ENCODE measurements at places on chromosomes 4 and X.

DNA sequence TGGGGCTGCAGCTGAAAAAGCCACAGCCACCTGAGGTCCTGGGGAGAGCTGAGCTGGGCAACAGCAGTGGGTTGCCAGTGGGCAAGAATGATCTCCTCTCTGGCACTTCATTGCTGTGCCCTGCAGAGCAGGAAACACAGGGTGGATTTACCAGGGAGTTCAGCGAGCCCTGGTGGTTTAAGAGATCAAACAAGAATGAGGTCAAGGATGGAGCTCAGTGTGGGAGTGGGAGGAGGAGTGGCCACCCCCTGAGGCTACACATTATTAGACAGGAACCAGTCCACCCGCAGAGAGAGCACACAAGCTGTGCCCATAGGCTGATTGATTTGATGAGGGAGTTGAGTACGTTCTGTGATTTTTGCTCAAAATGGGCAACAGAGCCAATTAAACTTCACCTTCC lies 47.3 kb downstream of the FRMPD3 start:
- no peak for DNase-seq

- no peak for DNase-seq
Measured at GRCh38 chr4:189053621-189054020, 887.1 kb upstream of the FRG1 start.

DNA sequence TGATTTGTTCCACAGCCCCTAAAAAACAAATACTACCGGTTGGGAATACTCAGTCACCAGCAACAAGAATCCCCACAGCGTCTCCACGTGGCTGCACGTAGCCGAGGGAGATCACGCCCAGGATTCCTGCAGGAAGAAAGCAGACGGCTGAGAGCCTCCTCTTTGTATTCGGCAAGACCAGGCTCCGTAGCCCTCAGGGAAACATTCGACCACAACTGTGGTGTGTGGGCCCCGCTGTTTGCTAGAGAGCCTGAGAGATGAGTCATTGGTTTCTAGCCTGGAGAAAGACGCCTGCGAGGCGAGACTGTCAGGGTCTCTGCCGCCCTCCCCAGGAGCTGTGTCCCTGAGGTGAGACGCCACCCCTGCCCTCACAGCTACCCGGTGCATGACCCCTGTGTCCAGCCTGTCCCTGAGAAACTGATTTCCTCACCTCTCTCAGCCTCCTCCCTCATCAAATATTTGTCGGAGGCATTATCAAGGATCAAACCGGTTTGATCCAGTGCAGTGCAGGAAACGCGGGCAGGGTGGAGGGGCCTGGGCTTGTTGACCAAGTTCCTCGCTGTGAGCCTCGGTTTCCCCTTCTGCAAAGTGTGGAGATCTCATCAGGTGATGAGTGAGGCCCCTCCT lies 4.7 kb upstream of the S100P start:
- peak; percentile 54 for DNase-seq

- DNase-seq: no peak
Measured at GRCh38 chr4:39541987-39542610, 14.9 kb upstream of the UGDH start.

DNA sequence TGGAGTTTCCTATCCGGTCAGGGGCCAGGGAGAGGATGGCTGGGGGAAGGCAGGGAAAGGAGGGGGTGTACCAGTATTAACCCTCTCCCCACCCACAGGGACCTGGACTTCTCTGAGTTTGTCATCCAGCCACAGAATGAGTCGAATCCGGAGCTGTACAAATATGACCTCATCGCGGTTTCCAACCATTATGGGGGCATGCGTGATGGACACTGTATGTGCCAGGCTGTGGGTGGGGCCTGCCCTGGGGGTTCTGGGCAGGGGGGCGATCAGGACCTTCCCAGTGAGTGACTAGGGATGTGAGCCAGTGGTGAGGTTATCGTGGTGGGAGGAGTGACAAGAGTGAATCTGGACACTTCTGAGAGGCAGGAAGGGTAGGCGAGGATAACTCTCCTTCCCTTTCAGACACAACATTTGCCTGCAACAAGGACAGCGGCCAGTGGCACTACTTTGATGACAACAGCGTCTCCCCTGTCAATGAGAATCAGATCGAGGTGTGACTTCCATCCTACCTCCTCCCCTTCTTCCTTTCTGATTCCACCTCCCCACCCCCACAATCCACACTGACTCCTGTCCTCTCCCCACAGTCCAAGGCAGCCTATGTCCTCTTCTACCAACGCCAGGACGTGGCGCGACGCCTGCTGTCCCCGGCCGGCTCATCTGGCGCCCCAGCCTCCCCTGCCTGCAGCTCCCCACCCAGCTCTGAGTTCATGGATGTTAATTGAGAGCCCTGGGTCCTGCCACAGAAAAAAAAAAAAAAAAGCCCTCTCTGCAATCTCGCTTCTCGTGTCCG lies 14.6 kb downstream of the USP11 start:
- DNase-seq: no peak
